ENCODE measurements at places on chromosomes 1 and 21.

DNA sequence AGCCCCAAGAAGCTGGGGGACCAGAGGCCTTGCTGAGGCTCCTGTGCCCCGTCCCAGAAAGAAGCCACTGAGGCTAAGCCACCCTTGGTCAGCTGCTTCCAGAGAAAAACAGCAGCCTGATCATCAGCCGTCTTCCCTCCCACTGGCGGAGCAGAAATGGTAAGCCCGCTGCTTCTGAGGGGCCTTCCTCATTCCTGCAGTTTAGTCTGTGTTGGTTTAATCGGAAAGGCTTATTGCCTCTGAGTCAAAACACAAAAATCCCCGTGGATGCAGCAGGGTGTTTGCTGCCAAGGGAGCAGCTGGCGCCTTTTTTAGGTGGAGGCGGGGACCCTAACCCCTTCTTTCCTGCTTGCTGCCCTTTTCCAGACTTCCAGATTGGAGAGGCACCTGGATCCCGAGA is 33.9 kb downstream of the SPSB1 start:
- DNase-seq: no peak

DNA sequence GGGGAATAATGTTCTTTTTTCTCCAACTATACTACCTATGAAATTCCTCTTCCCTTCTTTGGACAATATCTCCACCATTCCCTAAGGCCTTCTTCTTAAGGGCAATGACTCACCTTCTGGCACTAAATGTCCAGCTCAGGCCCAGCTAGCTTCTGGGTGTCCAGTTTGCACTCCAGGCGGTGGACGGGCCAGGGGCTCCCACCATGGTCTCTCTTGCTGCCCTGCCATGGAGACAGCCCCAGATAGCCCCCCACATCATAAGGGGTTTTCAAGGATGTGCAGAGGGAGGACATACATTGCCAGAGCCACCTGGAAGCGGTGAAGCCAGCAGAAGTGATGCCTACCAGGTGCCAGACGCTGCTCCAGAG is 43.8 kb downstream of the C1orf198 start:
- no peak for DNase-seq

- DNase-seq: no peak
These were observed 2.5 kb downstream of the FRRS1 start for GRCh38 chr1:99763956-99764355.

GRCh38 chr21:44793592-44794374 is 7.8 kb downstream of the UBE2G2 start:
- no peak for DNase-seq

GRCh38 chr1:239718571-239718970 is 332.2 kb downstream of the CHRM3 start:
- no peak for DNase-seq

- no peak for DNase-seq
These were observed 233.0 kb upstream of the CACYBP start for GRCh38 chr1:174766727-174767126.

DNA sequence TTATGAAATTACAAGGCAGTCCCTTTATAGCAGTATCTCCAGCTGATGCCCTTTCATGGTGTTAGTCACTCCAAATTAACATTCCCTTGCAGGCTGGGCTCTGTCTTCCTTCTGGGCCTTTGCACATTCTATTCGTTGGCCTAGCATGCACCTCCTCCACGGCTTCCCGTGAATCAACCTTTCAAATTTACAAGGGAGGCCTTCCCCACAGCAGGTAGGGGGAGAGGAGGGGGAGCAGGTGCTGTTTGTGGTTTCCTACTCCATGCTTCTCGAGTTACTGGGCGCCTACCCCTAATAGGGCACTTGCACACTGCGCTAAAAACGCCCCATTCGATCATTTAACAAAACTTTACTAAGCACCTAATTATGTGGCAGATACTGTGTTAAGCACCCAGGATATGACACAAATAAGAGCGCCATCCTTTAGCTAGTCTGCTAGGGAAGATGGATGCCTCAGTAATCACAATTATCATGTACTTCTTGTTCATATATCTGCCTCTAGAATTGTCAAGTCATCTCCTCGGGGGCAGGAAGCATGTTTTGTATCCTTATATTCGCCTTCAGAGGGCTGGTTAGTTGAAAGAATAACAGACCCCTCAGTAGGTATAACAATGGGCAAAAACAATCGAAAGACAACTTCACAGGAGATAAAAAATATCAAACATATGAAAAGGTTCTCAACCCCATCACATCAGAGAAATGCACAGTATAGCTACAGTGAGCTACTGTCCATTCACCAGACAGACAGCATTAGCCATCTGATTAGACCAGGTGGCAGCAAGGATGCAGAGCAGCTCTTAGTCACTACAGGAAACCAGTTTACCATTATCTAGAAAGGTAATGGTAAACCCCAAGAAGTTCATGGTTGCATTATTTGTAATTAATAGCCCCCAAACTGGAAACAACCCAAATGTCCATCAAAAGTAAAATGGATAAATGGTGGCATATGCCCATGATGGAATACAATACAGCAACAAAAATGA is 1.7 kb upstream of the ADAR start:
- DNase-seq: no peak

GRCh38 chr1:939511-940106 is 15.9 kb downstream of the SAMD11 start:
- no peak for DNase-seq

DNA sequence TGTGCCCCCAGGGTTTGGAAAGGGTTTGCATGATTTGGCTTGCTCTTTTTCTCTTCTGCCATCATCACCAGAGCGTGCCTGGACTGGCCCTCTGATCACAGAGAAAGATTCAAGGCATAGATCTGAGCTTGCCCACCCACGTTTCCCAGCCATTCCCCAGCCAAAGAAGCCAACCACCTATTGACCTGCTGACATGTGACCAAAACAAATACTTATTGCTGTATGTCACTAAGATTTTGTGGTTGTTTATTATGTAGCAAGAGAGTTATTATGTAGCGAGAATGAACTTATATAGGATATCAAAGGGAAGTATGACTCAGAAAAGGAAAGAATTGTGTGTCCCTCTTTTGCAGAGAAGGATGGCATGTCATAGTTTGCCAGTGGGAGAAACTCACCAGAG is 59.9 kb downstream of the UBE2U start:
- DNase-seq: no peak

DNA sequence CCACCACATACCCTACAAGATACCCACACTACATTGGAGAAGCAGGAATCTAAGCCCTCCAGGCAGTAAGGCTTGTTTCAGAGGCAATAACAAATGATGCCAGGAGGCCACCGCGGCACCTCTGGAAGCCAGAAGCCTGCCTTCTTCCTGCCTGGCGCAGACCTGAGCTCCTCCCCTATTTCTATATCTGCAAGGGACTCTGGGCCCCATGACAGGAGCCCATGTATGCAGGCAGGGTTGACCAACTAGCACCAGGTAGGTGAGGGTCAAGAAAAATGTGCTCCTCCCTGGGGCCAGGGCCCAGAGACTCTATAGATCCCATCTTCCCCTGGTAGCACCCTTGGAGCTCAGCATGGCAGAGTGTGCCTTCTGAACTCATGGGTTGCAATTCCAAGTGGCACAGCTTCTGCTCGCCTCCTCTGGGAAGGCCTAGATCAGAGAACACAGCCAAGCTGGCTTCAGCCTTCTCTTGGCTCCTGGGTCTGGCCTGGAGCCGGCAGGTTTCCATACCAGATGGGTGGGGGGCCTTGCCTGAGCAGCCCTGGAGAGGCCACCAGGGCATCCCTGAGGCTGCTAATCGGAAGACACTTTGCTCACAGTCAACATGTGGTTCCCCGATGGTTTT is 85.1 kb downstream of the STUM start:
- peak; percentile 89 for DNase-seq

GRCh38 chr1:64650411-64650810 is 94.5 kb upstream of the RAVER2 start:
- no peak for DNase-seq

- DNase-seq: peak; percentile 12
These were observed 141.8 kb downstream of the TTLL7 start for GRCh38 chr1:83857103-83857502.

DNA sequence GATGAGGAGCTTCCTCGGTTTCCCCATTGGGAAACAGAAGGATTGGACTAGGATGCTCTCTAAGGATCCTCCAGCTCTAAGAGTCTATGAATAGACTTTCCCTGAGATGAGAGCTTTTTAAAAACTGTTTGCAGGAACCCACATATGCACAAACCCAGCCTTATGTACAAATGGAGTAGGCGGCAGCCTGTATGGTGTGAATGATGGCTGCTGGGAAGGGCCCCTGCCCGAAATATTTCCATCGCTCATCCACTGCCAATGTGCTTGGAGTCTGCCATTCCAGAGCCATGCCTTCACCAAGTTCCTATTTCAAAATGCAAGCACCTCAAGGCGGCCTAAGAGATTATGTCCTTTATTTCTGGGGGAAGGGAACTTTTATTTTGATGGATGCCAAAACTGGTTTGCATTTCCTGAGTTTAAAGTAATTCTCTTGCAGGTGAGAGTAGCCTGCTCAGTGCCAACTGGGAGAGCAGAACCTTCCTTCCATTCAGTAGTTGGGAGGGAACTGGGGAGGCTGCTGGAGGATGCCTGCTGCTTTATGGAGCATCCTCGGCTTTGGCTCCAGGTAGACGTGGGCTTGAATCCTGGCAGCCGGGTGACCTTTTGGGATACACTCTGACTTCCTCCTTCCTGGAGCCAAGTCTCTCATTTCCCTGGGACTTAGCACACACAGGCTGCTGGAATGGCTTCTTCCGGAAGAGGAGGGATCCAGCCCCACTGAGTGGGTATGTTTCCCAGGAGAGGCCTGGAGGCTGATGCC is 165.9 kb downstream of the ACTL8 start:
- no peak for DNase-seq

DNA sequence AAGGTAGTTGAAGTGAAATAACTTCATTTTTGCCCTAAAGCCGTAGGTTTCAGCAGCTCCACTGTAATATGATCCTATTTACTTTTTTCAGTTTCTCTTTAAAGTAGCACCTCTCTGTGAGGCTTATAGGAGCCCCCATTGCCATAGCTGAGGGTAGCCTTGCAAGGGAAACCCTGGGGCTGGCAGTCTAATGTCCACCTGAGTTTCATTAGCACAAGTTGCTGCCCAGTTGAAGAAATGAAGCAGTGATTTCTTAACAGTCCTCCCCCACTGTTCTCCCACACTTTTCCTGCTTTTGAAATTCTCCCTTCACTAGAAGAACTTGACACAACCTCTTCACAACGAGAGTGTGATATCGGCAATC is 1.5 kb downstream of the HMCN1 start:
- no peak for DNase-seq

DNA sequence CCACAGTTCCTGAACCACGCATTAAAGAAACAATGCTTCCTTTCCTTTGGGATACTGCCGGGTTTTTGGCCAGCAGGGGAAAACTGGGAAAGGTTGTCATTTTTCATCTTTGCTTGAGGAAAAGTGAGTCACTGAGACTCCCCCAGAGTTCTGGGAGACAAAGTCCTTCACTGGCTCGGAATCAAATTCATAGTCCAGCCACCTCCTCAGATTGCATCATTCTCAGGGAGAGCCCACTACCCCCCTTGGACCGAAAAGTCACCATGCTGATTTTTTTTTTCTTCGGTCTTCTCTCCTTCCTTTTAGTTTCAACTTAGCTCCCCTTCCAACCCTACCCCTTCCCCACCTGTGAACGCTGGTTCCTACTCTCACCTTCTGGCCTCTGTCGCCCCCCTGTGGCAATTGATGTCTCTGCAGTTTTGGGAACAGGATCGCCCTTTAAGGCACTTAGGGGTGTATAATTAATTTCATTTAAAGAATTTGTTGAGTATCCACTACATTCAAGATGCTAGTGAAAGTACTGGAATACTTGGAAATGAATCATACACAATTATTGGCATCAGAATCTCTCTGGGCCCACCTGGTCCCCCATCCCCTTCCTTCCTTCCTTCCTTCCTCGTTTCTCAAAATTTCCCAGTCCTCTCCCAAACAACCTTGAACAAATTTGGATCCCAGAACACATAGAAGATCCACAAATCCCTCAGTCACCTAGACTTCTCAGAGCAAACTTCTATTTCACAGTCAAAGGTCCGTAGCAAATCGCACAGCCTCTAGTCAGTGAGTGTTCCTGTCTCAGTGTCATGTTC is 6.9 kb downstream of the ACKR1 start:
- DNase-seq: peak; percentile 44

- no peak for DNase-seq
These were observed 85.2 kb upstream of the VAV3 start for GRCh38 chr1:108050158-108050557.

DNA sequence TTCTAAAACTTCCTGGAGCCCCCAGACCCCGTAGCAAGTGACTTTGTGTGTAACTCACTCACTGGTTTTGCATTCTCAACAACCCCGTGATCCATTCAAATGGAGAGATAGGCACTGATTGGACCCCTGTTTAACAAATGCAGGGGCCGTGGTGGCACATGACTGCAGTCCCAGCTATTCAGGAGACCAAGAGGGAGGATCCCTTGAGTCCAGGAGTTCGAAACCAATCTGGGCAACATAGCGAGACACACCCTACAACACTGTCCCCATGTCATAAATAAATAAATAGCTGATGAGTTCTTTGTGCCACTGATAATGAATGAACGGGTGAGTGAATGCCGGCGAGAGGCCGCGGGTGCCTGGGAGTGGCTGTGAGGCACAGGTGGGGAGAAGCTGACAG is 59.4 kb upstream of the PAX7 start:
- DNase-seq: no peak

GRCh38 chr1:115505148-115505571 is 136.6 kb upstream of the VANGL1 start:
- no peak for DNase-seq

GRCh38 chr1:185942961-185943360 is 208.8 kb downstream of the HMCN1 start:
- no peak for DNase-seq

GRCh38 chr1:169690489-169690888 is 20.9 kb downstream of the SELL start:
- DNase-seq: no peak

DNA sequence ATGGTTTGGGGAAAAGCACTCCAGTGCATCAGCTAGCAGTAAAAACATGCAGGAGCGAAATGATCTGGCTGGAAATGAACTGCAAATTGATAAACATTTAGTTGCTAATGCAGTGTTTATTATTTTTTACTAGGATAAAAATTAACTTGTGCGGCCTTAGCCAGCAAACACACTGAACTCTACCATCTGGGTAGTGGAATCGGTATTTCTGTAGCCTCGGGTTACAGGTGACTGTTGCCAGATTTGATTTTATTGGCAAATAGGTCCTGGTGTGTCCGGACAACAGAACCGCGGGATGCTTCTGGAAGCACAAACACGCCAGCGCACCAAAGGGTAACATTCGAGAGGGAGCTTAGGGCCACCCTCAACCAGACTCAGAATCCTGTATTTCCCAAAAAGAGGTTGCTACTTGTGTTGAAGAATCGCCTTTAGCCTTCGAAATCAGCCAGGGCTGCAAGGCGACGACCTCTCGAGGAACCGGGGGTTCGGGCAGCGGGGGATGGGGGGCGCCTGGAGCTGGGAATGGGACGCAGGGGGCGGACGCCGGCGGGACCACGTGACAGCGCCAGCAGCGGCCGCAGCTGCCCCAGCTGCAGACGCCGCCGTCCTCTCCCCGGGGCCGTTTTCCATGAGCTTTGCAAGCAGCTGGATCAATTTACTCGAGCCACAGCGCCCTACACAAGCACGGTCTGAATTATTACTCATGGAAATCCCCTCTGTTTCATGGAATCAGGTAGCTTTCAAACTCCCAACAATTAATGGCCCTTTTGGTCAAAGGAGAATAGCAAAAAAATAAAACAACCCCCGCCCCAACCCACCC is 158.8 kb downstream of the TOMM20 start:
- peak; percentile 41 for DNase-seq
